ENCODE measurements at places on chromosomes 2 and 18. TPM values are rescaled to one million over a fixed set of nuclear protein-coding genes. Genes with fewer than 3 reads are reported as not detected.

GRCh38 chr2:58749041-58749440 is 507.9 kb upstream of the FANCL start:
- no peaks in the 10 kb centered on the region for H3K27me3 ChIP-seq
- no peak overlapping the region for H3K27ac ChIP-seq
- no peaks in the 10 kb centered on the region for H3K4me1 ChIP-seq
- no peaks in the 10 kb centered on the region for H3K36me3 ChIP-seq
- DNase-seq = no peak

ERFE gene
- total RNA-seq = not detected

ANKRD29 gene
- not detected for total RNA-seq

ICOS gene
- total RNA-seq = 36.1 TPM

- H3K27me3 ChIP-seq = no peaks in the 10 kb centered on the region
- H3K36me3 ChIP-seq = no peaks in the 10 kb centered on the region
- H3K4me3 ChIP-seq = no peak overlapping the region
- no peaks in the 10 kb centered on the region for H3K4me1 ChIP-seq
- DNase-seq = no peak
Observed at GRCh38 chr2:15989559-15989958, 49.2 kb downstream of the MYCN start.
